GM04503 (cell line): ENCODE measurements at places on chromosomes 7 and 10.

GRCh38 chr7:1725199-1725690 lies 55.2 kb downstream of the ELFN1 start:
- DNase-seq: no peak

DNA sequence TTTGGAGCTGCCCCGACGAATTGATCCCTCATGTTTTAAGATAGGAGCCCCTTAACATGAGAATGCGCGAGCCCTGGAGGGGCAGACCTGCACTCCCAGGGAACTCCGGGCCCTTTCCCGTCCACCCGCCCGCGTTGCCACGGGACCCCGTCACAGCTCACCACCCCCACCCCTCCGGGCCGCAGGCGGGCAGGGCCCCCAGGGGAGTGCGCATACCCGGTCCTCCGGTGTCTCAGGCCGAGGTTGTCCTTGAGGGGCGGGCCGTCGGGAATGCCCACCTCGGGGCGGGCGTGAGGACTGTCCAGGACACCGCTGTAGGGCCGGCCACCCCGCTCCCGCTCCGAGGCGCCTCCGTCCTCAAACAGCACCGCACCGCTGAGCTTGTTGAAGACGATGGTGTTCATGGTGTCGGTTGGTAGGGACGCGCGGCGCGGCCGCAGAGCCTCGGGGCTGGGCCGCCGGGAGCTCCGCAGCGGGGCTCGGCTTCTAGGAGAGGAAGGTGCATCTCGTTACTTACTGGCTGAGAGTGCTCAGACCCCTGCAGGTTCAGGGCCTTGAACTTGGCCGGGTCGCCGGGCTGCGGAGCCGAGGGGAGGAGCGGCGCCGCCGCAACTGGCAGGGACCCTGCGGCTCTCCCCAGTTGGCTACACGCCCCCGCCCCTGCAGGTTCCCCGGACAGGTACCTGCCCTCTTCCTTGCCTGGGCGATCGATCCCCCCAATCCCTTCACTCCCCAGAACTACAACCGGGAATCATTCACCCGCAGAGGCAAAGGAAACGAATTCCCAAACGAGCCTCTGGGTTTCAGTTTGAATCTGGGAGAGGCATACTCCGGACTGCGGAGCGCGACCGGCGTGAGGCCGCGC lies 2.4 kb downstream of the MKX start:
- DNase-seq: no peak

DNA sequence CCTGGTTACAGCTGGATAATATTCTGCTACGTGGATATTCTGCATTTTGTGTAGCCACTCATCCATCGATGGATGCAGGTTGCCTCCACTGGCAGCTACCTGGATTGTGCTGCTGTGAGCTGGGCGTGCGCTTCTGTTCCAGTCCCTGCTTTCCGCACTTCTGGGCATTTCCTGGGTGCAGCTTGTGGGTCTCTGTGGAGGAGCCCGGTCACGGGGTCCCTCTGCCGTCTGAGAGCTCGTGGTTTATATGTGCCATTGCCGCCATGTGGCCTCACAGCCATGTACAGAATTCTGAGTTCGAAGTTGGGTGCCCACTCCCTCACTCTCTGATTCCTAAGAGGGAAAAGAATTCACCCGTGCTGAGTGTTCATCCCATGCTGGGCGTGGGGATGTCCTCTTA lies 38.3 kb downstream of the JAKMIP3 start:
- no peak for DNase-seq

DNA sequence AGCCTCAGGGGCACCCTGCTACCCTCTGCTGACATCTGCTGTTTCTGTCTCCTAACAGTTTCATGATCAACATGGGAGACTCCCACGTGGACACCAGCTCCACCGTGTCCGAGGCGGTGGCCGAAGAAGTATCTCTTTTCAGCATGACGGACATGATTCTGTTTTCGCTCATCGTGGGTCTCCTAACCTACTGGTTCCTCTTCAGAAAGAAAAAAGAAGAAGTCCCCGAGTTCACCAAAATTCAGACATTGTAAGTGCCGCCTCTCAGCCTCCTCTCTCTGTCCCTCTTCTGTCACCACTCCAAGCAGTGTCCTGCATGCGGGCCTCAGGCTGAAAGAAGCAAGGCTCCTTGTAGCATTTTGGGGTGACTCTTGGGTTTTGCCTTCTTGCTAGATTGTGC lies 39.0 kb downstream of the POR start:
- DNase-seq: no peak

DNA sequence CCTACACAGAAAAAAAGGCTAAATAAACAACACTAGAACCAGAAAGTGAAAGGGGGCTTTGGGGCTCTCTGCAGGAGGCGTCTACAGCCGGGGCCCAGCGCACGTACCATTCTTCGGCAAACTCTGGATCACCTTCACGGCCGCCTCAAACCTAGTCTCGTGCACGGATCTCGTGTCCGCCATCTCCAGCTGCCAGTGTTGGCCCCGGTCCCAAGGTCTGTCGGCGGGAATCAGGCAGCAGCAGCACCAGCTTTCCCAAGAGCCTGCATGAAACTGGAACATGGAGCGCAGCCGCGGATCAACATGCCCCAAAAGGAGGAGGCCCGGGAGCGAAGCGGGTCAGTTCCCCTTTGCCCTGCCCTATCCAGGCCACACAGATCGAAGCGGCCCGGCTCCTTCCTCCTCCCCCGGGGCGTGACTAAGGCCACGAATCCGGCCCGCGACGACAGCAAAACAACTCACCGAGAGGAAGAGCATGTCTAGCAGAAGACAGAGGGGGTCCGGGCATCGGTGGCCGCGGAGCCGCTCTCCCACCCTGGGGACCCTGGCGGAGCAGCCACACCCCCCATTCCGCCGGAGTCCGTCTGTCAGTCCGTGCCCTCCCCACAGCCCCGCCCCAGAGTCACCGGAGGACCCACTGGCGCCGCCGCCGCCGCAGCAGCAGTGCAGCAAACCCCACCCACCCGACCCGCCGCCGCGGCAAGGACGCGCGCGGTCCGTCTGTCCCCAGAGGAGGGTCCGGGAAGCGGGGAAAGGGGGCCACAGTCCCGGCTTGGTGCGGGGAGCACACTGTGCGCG lies at the start of gene ACBD5:
ACBD5 (minus strand) TSS at position 586 of the 798 bp plus-strand sequence; CDS start at position 477, 109 bp downstream.
- peak; percentile 67 for DNase-seq

GRCh38 chr7:100432621-100433275 lies 3.1 kb downstream of the MEPCE start:
- DNase-seq: no peak

DNA sequence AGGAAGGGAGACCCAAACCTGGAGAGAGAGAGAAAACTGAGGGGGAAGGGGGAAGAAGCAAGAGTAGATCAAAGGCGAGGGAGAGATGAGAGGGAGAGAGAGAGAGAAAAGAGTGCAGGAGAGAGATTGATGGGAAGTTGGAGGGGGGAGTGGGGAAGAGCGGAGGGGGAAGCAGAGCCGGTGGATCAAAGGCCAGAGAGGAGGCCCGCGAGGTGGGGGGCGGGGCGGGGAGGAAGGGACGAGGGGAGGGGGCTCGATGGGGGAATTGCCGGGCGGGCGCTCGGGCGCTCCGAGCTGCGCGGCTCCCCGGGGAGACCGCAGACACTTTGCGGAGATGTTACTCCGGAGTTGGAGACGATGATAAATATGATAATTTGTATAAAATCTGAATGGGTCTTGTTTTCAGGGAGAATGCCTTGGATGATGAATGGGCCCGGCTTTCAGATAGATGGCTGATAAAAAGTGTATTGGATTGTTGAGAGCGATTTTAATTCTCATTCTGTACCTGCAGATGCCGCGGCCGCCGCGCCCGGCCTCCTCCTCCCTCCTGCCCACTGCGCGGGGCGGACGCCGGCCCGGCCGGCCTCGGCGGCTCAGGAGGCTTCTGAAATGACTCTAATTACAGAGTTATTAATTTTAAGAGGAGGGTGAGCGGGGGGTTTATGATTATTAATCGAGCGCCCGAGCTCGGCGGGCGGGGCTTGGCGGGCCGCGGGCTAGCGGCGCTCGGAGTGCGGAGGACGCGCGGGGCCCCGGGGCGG lies 21.4 kb upstream of the PAX2 start:
- no peak for DNase-seq

DNA sequence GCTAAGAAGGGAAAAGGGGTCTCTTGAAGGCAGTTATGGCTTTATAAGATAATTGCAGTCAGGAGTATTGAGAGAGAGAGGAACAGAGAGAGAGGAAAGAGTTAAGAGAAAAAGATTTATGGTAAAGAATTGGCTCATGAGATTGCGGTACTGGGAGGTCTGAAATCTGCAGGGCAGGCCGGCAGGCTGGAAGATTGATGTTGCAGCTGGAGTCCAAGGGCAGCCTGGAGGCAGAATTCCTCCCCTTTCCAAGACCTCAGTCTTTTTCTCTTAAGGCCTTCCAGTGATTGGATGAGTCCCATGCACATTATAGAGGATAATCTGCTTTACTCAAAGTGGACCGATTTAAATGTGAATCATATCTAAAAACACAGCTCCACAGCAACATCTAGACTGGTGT lies 68.4 kb downstream of the HACD1 start:
- DNase-seq: no peak

DNA sequence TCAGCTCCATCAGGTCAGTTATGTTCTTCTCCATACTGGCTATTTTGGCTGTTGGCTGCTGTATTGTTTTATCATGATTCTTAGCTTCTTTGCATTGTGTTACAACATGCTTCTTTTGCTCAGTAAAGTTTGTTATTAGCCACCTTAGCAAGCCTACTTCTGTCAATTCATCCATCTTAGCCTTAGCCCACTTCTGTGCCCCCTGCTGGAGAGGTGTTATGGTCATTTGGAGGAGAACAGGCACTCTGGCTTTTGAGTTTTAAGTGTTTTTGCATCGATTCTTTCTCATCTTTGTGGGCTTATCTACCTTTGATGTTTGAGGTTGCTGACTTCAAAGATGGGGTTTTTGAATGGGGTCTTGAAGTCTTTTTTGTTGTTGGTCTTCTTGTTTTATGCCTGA lies 204.6 kb upstream of the FOXP2 start:
- DNase-seq: no peak

DNA sequence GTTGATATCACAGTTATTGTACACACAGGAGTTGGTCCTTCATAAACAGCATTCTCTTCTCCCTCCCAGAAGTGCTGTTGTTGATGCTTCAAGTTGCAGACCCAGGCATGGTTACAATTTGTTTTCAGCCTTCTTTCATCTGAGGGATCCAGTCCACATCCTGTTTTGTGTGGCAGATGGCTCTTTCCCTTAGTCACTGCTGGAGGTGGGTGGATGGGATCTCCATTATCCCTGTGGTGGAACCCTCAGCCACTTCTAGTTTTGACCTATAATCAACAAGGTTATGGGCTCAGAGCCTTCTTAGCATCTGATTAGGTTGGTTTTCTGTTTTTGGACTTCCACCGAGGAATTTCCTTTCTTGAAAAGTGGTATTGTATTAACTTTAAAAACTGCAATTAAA lies 214.2 kb downstream of the SH2D4B start:
- DNase-seq: no peak

DNA sequence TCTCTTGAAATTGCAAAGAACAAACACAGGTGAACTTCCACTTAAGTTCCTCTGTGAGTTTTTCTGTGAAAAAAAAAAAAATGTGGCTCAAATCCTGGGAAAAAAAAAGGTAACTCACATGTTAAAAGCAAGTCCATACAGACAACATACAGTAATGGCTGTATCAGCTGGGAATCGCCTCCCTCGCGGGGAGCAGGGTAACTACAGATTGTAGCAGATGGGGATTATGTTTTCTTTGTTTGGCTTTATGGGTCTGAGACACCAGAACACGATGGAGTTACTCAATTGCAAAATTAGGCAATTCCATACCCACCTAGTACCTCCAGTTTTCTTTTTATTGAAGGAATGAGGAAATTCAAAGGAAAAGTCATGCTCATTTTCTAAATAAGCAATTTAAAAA lies 42.3 kb downstream of the FEZF1 start:
- no peak for DNase-seq

GRCh38 chr10:130746311-130746710 lies 565.2 kb downstream of the TCERG1L start:
- no peak for DNase-seq

DNA sequence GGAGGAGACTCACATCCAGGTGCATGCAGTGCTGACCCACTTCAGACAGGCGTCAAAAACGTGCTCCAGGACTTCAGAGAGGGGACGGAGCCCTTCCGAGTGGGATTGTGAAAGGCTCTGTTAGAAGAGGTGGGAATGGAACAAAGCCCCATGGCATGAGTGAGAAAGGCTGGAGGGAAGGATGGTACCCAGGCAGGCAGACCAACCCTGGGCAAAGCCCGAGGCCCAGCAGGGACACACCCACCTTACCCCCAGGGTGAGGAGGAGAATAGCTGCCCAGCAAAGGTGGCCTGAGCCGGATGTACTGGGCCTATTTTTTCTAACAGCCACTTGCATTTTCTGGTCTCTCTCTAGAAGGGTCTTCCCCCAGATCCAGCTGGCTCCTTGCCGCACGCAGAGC lies 14.8 kb downstream of the CHAT start:
- no peak for DNase-seq

GRCh38 chr10:13993169-13993568 lies 337.6 kb downstream of the FRMD4A start:
- DNase-seq: no peak

DNA sequence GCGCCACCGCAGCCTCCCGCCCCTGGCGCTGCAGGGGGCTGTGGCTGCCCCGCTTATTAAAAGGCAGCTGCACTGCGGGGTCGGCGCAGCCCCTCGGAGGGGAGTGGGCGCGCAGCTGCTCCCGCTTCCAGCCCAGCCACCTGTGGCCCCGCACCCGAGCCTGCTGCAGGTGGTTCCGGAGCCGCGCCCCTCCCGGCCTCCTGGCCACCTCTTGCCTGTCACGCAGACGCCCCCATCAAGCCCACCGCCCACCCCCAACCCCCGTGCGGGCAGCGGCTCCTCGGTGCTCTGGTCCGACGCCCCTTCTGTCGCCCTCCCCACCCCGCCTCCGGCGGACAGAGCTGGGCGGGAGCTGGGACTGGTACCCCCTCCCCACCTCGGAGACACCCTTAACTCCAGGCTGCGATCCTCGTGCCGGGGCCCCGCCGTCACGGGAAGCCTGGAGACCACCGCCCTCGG lies 549 bp downstream of the CALY start:
- DNase-seq: no peak

GRCh38 chr7:163971-164881 lies 28.1 kb upstream of the FAM20C start:
- no peak for DNase-seq

- DNase-seq: no peak
These were observed 44.6 kb upstream of the RSBN1L start for GRCh38 chr7:77651575-77652162.

DNA sequence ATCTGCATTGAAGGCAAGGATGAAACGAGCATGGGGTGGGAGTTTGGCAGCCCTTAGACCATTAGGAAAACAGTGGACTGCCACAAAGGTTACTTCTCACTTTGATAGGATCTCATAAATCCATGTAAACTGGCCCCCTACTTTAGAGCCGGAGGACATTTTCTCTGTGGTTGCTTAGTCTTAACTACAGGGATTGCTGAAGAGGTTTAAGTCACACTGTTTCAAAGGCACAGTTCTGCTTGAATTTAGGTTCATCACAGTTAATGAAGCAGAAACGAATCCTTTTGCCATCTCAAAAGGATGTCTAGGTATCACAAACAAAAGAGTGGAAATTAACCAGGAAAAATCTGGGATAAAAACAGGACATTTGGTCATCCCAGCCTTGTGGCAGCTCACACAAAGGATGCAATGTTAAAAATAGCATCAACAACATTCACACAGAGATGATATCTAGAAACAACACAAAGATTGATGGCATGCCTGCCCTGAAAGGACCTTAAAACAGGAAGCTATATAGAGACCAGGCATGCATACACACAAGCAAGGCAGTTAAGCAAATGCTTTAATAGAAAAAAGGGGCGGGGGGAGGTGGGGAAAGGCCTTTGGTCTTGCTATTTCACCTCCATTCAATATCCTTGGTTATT lies 74.0 kb downstream of the DOCK4 start:
- DNase-seq: no peak
